ENCODE measurements at places on chromosomes 3 and 15.

DNA sequence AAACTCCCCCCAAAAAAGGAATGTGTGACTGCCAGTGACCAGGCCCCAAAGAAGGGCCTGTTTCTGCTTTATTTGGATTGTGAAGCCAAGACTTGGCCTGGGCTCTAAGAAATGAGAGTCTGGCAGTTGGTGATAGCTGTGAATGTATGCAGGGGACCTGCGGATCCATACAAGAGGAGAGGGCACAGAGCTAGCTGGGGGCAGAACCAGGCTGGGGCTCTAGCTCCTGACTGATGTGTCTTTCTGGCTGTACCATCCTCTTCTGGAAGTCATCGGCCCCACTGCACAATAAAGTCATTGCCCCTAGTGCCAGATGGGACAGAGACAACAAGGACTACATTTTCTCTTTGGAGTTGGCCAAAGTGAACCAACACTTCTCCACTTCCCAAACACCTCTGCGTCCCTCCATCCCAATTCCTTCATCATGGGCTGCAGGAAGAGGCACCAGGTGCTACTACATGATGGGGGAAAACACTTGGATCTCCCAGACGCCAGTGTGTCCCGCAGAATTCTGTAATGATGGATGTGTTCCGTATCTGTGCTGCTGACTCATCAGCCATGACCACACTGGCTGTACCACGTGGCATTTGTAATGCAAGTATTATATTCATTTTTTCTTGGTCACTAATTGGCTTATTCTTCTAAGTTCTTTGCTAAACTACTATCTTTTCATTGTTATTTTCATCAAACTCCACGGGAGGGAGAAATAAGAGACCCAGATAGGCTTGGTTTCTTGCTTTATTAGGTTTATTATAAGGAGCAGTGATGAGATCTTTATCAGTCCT is 1.7 kb upstream of the PLA2G4F start:
- H3K4me3 ChIP-seq: no peak overlapping the region
- peaks cover 20% of the 10 kb centered on the region for H3K36me3 ChIP-seq
- no peak for DNase-seq
- no peaks in the 10 kb centered on the region for H3K27me3 ChIP-seq
- H3K4me1 ChIP-seq: no peaks in the 10 kb centered on the region
- no peak overlapping the region for H3K27ac ChIP-seq

GRCh38 chr3:136804813-136805212 is 14.1 kb upstream of the SLC35G2 start:
- no peaks in the 10 kb centered on the region for H3K27me3 ChIP-seq
- H3K36me3 ChIP-seq: no peaks in the 10 kb centered on the region
- H3K4me3 ChIP-seq: no peak overlapping the region
- no peaks in the 10 kb centered on the region for H3K4me1 ChIP-seq
- no peak for DNase-seq
- H3K27ac ChIP-seq: no peak overlapping the region

GRCh38 chr15:46753946-46754345 is 963.4 kb upstream of the SEMA6D start:
- no peaks in the 10 kb centered on the region for H3K4me1 ChIP-seq
- H3K27ac ChIP-seq: no peak overlapping the region
- no peak overlapping the region for H3K4me3 ChIP-seq
- no peaks in the 10 kb centered on the region for H3K27me3 ChIP-seq

DNA sequence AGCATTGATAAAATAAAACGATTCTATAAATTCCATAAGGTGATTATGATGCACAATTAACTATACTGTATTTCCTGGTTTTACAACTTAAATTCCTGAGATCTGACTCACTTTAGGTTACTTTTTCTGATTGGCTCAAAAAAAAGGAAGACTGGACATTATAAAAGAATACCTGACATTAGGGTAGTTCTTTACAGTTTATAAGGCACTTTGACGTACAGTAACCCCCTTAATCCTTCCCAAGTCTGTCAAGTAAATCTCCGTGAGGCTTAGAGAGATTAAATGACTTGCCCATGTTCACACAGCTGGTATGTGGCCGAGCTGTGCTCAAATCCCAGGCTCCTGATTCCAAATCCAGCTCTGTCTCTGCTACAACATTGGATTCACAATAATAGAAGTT is 1.0 kb upstream of the SLTM start:
- H3K27ac ChIP-seq: peak overlapping the region; percentile 97
- peak overlapping the region; percentile 93 for H3K4me3 ChIP-seq
- no peak for DNase-seq
- H3K36me3 ChIP-seq: peaks cover 7% of the 10 kb centered on the region
- H3K27me3 ChIP-seq: no peaks in the 10 kb centered on the region

DNA sequence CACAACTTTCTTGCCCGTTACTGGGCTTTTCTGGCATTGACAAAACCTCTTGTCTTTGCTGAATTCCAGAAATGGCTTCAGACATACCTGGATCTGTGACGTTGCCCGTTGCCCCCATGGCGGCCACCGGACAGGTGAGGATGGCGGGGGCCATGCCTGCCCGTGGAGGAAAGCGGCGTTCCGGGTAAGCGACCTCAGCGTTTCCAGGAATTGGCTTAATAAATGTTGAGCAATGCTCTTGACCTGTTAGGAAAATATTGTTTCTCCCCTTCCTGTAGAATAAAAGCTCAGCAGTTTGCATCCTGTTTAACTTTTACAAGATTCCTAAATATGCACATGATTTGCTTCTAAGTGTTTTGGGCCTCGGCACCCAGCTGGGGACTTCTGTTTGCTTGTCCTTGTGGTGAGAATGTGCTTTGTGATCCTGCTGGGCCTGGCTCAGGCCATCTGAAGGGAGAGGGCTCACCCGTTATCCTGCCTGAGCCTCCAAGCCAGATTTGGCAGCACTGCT is 46.7 kb downstream of the ARNT2 start:
- no peak for DNase-seq
- no peak overlapping the region for H3K4me3 ChIP-seq
- H3K4me1 ChIP-seq: peaks cover 3% of the 10 kb centered on the region

DNA sequence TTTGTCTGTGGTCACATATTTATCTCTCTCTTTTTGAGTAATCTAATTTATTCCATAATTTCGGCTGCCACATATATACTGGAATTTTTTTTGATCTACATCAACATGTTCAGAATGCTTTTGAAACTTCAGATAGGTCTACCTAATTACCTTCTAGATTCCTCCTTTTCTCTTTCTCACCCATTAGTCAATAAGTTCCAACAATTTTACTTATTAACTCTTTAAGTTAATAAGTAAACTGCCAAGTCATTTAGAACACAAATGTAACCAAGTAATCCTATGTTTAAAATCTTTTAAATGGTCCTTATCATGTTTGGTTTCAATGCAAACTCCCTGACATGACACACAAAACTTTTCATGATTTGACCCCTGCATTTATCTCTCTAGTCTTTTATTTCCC is 410.5 kb downstream of the UNC13C start:
- DNase-seq: no peak
- H3K27me3 ChIP-seq: peaks cover 2% of the 10 kb centered on the region
- H3K36me3 ChIP-seq: no peaks in the 10 kb centered on the region
- H3K4me1 ChIP-seq: no peaks in the 10 kb centered on the region

DNA sequence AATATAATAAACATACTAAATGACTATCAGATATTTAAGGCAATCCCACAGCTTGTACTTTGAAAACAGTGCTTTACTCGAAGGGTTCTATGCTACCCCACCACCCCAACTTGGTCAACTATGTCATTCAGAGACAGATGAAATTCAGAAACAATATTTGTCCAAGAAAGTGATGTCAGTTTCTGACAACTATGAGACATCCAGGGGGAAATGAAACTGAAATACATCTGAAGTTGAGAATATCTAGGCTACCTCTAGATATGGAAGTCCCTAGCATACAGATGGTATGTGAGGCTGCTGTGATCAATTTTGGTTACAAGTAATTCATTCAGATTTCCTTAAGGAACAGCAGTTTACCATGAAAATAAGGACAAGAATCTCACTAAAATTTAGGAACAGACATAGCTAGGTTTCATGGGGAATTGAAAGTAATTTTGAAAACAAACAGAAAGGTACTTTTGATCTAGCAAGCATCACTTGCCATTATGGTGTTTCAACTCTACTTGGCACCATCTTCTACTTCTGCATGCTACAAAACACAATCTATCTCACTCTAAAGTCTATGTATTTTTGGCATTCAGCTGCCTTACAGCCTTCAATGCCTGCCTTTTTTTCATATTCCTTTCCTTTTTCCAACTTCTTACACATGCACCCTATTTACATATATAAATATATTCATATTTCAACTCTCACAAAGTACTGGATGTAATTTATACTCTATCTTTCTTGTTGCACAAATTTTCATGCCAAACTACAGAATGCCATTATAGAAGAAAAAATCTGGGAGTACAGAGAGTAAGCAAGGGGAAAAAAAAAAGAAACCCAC is 21.7 kb downstream of the ATG3 start:
- peaks cover 41% of the 10 kb centered on the region for H3K36me3 ChIP-seq
- DNase-seq: no peak
- H3K4me1 ChIP-seq: peaks cover 34% of the 10 kb centered on the region
- no peaks in the 10 kb centered on the region for H3K27me3 ChIP-seq

- no peaks in the 10 kb centered on the region for H3K36me3 ChIP-seq
- no peaks in the 10 kb centered on the region for H3K27me3 ChIP-seq
- DNase-seq: no peak
These were observed 405.5 kb upstream of the CNTN4 start for GRCh38 chr3:1693145-1693544.

DNA sequence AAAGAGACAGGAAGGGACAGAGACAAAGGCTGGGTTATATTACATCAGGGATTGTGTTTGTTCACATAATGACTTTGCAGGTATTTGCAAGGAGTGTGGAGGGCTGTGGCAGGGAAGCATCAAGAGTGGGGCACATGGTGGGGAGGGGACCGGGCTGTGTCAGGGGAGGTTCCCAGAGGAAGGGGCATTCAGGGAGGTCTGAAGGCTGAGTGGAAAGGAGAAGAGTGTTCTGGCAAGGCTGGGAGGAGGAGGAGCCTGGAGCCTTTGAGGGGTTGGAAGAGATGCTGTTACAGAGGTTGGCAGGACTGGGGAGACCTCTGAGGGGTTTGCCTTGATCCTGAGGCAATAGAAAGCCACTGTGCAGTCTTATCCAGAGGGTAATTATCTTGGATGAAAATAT is 49.4 kb downstream of the EXOG start:
- H3K36me3 ChIP-seq: no peaks in the 10 kb centered on the region
- no peak for DNase-seq
- H3K4me1 ChIP-seq: no peaks in the 10 kb centered on the region
- no peak overlapping the region for H3K27ac ChIP-seq
- H3K27me3 ChIP-seq: peaks cover 1% of the 10 kb centered on the region

DNA sequence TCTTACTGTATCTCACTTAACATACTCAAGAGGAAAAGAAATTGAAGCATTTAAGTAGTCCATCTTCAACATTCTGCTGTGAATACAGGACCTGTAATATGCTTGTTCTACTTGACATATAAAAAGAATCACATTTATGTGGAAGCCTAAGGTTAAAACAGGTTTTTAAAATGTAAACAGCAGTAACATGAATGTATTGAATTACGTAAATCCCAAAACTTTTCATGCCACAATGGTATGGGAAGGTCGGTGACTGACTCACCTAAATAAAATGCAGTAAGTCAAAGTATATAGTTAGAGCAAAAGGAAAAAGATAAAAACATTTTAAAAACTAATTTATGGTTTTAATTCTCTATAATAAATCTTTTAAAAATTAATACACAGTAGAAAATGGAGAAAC is 115.7 kb upstream of the TJP1 start:
- DNase-seq: no peak
- no peak overlapping the region for H3K27ac ChIP-seq

GRCh38 chr3:65291448-65292125 is 603.8 kb upstream of the ADAMTS9 start:
- H3K4me3 ChIP-seq: no peak overlapping the region
- no peak overlapping the region for H3K27ac ChIP-seq
- H3K4me1 ChIP-seq: no peaks in the 10 kb centered on the region
- no peaks in the 10 kb centered on the region for H3K27me3 ChIP-seq
- DNase-seq: no peak

DNA sequence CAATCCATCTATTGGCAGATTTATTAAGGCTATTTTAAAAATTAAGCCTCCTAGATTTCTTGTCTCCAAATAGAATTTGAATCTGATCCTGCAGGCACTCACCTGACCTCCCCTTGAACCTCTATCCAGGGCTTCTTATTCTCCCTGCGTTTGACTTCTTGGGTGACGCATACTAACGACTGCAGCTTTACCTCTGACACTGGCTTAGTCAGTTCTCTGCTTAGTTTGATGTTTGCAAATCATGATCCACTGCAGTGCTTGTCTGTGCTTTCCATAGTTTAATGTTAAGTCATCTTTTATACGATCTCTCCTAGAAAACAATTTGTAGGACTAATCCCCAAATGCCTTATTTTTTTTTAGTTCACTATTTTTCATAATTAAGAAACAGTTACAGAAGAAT is 233.1 kb downstream of the ROBO1 start:
- H3K27me3 ChIP-seq: no peaks in the 10 kb centered on the region
- no peak overlapping the region for H3K27ac ChIP-seq
- no peak for DNase-seq
- H3K4me1 ChIP-seq: no peaks in the 10 kb centered on the region

- H3K27ac ChIP-seq: no peak overlapping the region
- no peaks in the 10 kb centered on the region for H3K36me3 ChIP-seq
- no peak overlapping the region for H3K4me3 ChIP-seq
- no peak for DNase-seq
- H3K4me1 ChIP-seq: peaks cover 15% of the 10 kb centered on the region
- no peaks in the 10 kb centered on the region for H3K27me3 ChIP-seq
These were observed 635.6 kb upstream of the TBL1XR1 start for GRCh38 chr3:177832880-177833279.

- peaks cover 2% of the 10 kb centered on the region for H3K36me3 ChIP-seq
- DNase-seq: no peak
- no peaks in the 10 kb centered on the region for H3K27me3 ChIP-seq
- H3K4me3 ChIP-seq: no peak overlapping the region
- no peak overlapping the region for H3K27ac ChIP-seq
These were observed 166.3 kb downstream of the NECTIN3 start for GRCh38 chr3:111237946-111238345.

DNA sequence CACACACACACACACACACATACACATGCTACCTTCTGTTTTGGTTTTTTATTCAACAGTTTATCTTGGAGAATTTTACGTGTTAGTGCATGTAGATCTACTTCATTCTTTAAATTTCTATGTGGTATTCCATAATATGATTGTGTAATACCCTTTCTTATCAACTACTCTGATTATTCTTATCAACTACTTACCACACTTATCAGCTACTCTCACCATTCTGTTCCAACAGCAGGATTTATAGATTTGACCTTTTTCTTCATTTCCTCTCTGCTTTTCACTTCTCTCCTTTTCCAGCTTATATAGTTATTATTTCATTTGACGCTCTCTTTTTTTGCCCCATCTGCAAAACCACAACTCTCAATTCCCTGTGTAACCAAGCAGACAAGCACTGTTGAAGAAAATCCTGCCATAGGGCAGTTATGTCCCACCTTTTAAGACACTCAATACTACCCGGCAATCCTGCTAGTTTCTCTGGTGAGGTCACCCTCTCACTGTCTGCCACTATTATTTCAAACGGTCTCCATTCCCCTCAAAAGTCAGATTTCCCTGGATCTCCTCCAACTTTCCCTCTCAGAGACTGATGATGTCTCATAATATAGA is 56.9 kb upstream of the SATB1 start:
- DNase-seq: no peak
- H3K27ac ChIP-seq: no peak overlapping the region

GRCh38 chr3:31692751-31693150 is 160.0 kb downstream of the STT3B start:
- H3K36me3 ChIP-seq: no peaks in the 10 kb centered on the region
- no peak overlapping the region for H3K4me3 ChIP-seq
- no peaks in the 10 kb centered on the region for H3K27me3 ChIP-seq
- H3K27ac ChIP-seq: no peak overlapping the region
- peaks cover 3% of the 10 kb centered on the region for H3K4me1 ChIP-seq
- peak; percentile 18 for DNase-seq
